Suppressor macrophage treated with lipopolysaccharide for 1 hour (primary cell): ENCODE measurements at places on chromosomes 16 and 17.

DNA sequence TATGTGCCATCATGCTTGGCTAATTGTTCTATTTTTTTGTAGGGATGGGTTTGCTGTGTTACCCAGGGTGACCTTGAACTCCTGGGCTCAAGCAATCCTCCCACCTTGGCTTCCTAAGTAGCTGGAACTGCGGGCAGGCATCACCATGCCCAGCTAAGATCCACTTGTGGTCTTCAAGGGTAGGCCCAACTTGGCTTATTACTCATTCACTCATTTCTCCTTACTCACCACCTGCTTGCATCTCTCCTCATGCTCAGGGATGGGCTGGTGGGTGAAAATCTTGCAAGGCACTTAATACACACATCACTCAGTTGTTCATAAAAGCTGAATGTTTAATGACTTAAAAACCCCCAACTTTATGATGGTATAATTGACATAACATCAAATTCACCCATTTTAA lies 207.8 kb downstream of the SHISA9 start:
- no peak for DNase-seq

DNA sequence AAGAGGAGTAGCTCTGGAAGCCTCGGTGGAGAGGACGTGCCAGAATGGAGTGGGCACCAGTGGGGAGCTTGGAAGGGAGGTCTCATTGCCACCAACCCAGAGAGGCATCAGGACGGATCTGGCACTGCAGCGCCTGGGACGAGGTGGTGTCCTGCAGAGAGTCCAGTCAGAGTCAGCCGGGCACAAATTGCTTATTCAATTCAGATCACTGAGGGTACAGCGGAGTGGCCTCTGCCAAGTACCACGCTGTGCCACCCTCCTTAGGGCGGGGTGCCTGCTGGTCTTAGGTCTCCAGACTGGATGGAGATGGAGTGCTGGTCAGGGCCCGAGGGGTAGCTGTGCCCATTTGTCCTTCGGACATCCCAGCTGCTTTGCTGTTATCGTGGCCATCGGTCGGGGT lies 18.9 kb upstream of the SPPL2C start:
- DNase-seq, result no peak

GRCh38 chr17:57121308-57122042 lies 36.4 kb downstream of the AKAP1 start:
- DNase-seq, result peak; percentile 21

GRCh38 chr17:28718333-28719020 lies 809 bp upstream of the RAB34 start:
- DNase-seq, result no peak

- DNase-seq, result no peak
Measured at GRCh38 chr16:58938811-58939210, 204.7 kb upstream of the GOT2 start.

- peak; percentile 75 for DNase-seq
Measured at GRCh38 chr17:64491034-64491860, 5.6 kb downstream of the POLG2 start.

GRCh38 chr16:9351440-9351839 lies 260.0 kb downstream of the HAPSTR1 start:
- DNase-seq, result no peak

DNA sequence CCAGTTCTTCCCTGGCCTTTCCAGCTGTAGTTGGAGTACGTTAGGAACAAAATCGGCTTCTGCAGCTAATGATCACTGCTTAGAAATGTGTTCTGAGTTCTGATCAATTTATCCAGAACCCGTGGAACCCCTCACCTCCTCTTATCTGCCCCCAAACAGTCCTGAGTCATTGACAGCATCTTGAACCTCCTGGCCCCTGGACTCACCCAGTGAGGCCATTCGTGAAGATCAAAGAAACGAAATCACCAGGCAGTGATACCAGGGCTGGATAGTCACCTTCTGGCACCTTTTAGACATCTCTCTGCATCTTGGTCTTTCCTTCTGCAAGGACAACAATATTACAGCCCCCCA lies 17.0 kb upstream of the EXOC7 start:
- DNase-seq, result no peak

DNA sequence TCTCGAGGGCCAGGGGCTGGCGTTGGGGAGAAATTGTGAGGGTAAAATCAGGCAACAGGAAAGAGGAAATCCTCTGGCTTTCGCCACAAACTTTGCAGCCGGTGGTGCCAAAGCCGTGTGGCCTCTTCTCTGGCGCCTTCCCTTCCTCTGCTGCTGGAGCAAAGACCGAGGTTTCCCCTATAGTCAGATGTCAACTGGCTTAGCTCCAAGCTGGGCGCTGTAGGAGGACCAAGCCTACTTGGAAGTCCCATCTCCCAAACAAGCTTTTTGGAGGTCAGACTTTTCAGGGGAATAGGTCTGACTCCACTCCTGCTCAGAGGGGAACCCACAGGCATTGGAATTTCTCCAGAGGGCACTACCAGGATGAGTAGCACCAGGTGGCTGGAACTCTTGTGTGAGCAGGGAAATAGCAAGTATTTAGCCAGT lies 5.0 kb downstream of the IGFBP4 start:
- peak; percentile 70 for DNase-seq

GRCh38 chr17:41730479-41730878 lies 4.0 kb downstream of the HAP1 start:
- no peak for DNase-seq

- peak; percentile 89 for DNase-seq
Measured at GRCh38 chr17:57645950-57646665, 99.0 kb downstream of the CCDC182 start.

- no peak for DNase-seq
Measured at GRCh38 chr17:52110923-52111581, 47.5 kb downstream of the CA10 start.

GRCh38 chr16:16025214-16025968 lies 76.0 kb downstream of the ABCC1 start:
- DNase-seq, result peak; percentile 68

GRCh38 chr16:75458029-75458428 lies 6.5 kb downstream of the TMEM170A start:
- DNase-seq, result no peak

GRCh38 chr17:80901319-80901718 lies 90.3 kb upstream of the CHMP6 start:
- DNase-seq, result peak; percentile 41

GRCh38 chr16:46947900-46948547 lies 25.4 kb downstream of the DNAJA2 start:
- DNase-seq, result peak; percentile 70

DNA sequence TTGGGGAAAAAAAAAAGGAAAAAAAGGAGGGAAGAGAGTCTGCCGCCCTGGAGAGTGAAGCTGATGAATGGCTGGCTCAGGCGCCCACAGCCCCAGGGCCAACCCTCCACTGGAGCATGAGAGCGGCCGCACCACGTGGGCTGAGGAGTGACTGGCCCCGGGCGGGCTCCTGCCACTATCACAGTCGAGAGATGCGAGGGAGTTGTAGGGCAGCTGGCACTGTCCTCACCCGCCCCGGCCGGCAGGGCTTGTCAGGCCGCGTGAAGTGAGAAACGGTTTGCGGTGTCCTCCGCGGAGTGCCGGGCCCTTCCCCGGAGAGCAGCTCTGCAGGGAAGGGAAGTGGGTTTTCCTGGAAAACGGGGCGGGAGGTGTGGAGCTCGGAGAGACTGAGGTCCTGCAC lies 45.9 kb downstream of the JPH3 start:
- no peak for DNase-seq

DNA sequence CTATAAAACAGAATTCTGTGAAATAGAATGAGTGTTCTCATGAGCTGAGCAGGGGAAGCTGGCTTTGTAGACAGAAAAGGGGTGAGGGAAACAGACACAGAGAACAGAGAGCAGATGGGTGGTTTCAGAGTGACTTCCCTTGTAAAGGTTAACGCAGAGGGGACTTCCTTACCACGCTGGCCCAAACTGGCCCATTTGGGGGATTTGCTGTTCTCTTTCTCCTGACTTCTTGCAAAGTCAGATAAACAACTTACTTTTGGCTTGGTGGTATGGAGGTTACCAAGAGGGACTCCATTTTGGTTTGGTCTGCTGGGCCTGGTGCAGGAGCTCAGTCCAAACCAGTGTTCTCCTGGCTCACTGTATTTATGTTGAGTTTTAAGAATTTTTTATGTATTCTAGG lies 48.4 kb downstream of the SEC14L1 start:
- DNase-seq, result peak; percentile 49
